ENCODE measurements at places on chromosomes 2 and 18.
A peak's percentile ranks its signal among the peaks of the same experiment; 100 is the strongest.

- DNase-seq: no peak
Observed at GRCh38 chr2:35614640-35615039, 740.9 kb upstream of the CRIM1 start.

DNA sequence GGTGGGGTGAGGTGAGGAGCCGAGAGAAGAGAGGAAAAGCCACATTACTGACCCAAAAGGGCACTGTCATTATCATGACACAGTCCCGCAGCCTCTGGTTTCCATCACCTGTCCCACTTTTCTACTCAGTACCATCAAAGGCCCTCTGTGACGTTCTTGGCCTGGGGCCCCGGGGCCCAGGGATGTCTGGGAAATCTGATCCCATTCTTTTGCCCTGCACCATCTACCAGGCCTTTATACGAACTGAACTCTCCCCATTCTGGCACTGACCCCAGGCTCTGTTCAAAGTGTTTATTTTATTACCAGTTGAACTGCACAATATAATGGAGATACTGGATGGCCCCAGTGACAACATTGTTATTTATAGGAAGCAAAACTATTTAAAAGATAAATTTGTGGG lies 89.1 kb downstream of the COL6A3 start:
- no peak for DNase-seq

- no peak for DNase-seq
Observed at GRCh38 chr2:42009657-42010580, 37.9 kb upstream of the PKDCC start.

GRCh38 chr2:219378163-219378851 lies 9.4 kb downstream of the DNPEP start:
- DNase-seq: no peak

- DNase-seq: no peak
Observed at GRCh38 chr18:52465391-52465790, 125.4 kb downstream of the DCC start.

GRCh38 chr2:57878866-57879210 lies 167.8 kb upstream of the VRK2 start:
- DNase-seq: no peak

- peak; percentile 74 for DNase-seq
Observed at GRCh38 chr2:202140522-202141252, 67.6 kb downstream of the KIAA2012 start.

DNA sequence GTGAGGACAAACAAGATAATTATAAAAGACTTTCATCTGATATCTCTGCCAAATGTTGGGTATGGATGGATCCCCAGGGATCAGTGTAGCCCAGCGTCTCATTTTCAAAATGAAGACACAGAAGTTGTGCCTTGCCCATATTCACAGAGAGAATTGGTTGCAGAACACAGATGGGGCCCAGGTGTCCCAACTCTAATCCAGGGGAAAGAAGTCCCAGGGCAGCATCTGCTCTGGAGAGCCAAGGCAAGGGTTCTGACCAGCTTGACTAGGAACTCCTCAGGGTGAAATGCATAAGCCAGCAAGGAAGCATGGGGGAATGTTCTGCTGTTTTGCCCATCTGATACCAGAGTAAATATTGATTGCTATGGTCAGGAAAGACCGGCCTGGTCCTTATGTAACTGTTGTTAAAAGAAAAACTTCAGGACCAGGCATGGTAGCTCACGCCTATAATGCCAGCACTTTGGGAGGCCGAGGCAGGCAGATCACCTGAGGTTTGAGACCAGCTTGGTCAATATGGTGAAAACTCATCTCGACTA lies 68.7 kb upstream of the CABLES1 start:
- no peak for DNase-seq

- no peak for DNase-seq
Observed at GRCh38 chr2:175854129-175854528, 147.9 kb downstream of the LNPK start.

GRCh38 chr2:1373830-1374229 lies 39.4 kb upstream of the TPO start:
- no peak for DNase-seq

DNA sequence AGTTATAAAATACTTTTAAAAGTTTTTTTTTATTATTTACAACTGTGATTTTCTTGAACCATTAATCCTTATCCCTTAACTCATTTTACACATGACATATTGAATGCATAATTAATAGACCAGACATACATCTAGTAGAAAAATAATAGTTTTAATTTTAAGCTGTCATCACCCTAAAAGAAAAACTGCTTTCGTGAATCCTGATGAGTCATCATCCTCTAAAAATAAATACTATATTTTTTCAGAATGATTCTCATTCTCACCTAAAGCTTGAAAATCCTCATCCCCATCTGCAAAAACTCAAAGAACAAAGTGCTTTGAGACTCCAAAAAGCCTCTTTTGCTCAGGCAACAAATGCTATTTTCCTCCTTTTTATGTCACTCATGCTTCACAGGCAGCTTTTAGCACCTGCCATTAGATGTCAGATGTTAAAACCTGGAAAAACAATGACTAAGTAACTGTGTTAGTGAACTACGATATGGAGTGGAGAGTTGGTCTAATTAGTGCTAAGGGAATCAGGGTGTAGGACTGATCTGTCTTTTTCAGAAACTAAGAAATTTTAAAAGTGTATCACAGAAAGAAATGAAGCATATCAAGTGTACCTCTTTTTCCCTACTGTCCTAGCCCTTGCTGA lies 297.6 kb downstream of the TMX3 start:
- DNase-seq: peak; percentile 29

GRCh38 chr2:64915510-64915900 lies 73.7 kb upstream of the SLC1A4 start:
- DNase-seq: no peak

- no peak for DNase-seq
Observed at GRCh38 chr2:232815569-232815968, 39.2 kb upstream of the KCNJ13 start.

DNA sequence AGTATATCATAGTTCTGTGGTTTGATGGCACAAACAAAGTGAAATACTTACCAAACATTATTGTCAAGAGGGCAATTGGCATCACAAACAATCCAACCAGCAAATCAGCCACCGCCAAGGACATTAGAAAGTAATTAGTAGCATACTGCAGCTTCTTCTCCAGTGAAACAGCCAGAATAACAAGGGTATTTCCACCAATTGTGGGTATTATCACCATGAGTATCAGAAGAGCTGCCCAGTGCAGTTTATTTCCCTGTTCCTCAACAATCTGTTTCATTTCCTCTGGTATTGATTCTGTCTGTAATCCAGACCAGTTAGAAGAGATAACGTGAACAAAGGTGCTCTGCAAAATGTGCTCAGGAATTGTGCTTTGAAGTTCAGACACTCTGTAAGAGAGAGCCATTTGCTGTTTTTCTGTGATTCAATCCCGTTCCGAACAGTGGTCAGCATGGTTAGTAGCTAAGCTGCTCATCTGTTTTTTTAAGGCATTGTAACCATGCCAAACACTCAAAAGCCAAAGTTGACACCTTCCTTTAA lies 1.4 kb downstream of the HTR2B start:
- DNase-seq: no peak

- DNase-seq: peak; percentile 99
Observed at GRCh38 chr18:76492669-76493212, 2.3 kb downstream of the ZNF516 start.

DNA sequence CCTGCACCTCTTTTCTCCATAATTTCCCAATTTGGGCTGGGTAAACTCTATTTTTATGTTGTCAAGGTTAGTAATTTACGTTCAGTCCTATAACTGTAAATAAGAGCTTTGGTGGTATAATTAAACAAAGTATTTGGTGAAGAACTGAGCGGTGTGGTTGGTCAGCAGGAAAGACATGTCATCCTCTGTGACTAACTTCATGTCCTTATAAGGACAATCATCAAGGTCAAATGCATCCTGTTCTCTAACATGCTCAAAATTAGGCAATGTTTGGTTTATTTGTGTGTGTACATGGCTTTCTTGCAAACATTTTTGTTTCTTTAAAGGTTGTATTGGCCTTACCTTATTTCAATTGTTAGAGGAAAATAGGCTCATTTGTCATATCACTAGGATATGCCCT lies 121.5 kb upstream of the NABP1 start:
- DNase-seq: no peak

- no peak for DNase-seq
Observed at GRCh38 chr2:187912950-187913349, 358.7 kb upstream of the TFPI start.

- peak; percentile 49 for DNase-seq
Observed at GRCh38 chr2:222613715-222614331, 42.1 kb downstream of the FARSB start.

DNA sequence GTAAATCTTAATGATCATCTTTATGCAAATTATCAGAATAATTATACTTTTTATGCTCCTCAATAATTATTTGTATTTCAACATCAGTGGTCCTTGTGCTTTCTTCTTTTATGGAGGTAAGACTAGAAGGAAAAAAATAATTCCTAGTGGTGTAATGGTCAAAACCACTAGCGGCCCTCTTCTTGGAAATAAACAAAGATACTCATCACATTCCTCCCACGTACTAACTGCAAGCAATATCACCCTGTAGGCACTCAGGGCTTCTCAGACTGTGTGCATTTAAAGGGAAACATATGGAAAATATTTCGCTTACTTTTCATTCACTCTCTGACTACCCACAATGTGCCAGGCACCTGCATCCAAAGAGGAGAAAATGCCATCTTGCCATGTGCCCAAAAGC lies 263.7 kb downstream of the DOK6 start:
- DNase-seq: no peak

DNA sequence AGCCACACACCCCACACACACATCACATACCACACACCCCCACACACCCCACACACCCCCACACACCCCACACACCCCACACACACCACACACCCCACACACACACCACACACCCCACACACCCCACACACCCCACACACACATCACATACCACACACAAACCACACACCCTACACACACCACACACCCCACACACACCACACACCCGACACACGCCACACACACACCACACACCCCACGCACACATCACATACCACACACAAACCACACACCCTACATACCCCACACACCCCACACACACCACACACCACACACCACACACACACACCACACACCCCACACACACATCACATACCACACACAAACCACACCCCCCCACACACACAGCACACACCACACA lies 22.4 kb downstream of the TWIST2 start:
- DNase-seq: no peak

GRCh38 chr2:173657996-173658717 lies 303.5 kb downstream of the CDCA7 start:
- peak; percentile 97 for DNase-seq

- no peak for DNase-seq
Observed at GRCh38 chr2:190589008-190589407, 54.5 kb upstream of the NEMP2 start.

DNA sequence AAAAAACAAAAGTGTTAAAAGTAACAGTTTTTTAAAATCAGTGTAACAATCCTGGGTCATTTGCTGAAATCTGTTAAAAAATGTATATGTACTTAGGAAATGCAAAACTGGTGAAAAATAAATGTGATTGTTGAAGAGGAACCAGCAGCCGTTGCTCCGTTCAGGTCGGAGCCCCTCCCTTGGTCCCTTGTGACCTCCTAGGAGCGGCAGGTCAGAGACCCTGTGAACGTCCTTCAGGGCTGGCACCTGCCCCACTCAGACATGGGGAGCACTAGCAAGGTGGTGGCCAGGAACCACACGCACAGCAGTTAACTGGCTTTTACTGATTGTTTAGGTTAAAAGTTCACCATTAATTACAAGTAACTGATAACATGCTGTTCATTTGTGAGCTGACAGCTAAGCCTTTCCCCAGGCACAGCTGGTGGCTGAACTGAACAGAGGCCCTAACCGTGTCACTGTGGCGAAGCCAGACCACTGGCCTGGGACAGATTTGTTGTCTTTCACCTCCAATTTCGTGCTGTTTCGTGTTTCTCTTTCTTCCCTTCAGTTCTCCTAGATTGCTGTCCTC lies 159.2 kb upstream of the ALKAL2 start:
- no peak for DNase-seq

DNA sequence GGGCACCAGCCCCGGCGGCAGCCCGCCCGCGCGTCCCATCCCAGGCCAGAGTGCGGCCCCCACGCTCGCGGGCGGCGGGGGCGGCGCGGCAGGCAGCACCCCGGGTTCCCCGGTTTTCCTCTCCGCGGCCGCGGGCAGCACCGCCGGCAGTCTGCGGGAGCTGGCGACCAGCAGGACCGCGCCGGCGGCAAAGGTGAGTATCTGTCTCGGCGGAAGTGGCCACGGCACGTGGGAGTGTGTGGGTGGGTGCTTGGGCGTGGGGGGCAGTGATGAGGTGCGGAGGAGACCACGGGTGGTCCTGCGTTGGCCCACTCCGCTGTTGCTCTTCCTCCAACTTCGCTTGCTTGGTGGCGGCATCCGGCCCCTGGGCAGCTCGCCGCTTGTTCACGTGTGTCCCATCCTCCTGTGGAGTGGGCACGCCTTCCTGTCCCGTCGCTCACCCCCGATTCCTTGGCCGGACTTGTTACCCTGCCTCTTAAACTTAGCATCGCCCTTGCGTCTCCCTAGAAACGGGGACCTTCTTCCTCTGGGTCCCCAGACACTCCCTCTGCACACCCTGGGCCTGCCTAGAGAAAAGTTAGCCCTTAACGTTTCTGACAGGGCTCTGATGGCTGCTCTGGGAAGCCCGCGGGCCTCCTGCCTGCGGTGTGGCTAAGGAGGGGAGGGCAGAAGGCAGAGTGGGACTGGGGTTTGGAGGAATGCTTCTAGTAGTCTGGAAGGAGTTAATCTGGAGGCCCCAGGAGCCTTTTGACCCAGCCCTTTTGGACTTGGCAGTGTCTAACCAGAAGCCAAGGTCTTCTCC lies 1.1 kb downstream of the SH3RF3 start:
- DNase-seq: no peak

- no peak for DNase-seq
Observed at GRCh38 chr2:22247466-22247865, 1123.7 kb downstream of the TDRD15 start.

DNA sequence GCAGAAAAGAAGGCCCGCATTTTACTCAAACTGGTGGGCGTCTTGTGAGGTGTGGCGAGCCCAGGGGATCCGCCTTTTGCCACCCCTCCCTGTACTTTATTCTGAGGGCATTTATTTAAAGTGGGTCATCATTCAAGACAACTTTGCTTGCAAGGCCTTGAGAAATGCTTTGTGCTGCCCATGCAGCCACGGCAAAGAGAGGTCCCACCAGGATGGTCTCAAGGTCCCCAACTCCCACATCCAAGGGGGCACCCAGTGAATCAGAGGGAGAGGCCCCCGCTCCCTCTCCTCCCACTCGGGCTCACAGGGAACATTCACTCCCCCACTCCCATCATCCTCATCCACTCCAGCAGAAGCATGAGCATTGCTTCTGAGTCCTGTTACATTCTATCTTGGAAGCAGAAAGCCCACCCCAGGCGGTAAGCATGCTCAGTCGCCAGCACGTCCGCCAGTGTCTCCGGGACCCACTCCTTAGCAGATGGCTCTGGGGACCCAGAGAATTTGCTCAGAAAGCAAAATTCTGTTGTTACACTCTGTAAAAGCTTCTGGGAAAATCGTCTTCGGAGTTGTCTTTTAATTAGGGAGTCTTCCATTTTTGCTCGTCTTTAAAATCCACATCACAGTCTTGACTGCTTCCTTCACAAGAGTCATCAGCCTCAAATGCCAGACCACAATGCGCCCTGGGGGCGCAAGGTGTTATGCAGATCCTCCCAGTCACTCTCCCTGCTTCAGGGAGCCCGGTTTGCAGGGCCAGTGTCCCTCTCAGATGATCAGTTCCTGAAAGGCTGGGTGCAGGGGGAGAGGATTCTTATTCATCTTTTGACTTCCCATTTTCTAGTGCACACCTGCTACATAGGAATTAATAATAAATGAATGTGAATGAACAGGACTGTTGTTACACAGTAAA lies 99.4 kb upstream of the NCK2 start:
- DNase-seq: no peak
